ENCODE measurements at places on chromosomes 6 and 20.

- no peak for DNase-seq
Observed at GRCh38 chr6:5059036-5059896, 25.9 kb upstream of the PPP1R3G start.

DNA sequence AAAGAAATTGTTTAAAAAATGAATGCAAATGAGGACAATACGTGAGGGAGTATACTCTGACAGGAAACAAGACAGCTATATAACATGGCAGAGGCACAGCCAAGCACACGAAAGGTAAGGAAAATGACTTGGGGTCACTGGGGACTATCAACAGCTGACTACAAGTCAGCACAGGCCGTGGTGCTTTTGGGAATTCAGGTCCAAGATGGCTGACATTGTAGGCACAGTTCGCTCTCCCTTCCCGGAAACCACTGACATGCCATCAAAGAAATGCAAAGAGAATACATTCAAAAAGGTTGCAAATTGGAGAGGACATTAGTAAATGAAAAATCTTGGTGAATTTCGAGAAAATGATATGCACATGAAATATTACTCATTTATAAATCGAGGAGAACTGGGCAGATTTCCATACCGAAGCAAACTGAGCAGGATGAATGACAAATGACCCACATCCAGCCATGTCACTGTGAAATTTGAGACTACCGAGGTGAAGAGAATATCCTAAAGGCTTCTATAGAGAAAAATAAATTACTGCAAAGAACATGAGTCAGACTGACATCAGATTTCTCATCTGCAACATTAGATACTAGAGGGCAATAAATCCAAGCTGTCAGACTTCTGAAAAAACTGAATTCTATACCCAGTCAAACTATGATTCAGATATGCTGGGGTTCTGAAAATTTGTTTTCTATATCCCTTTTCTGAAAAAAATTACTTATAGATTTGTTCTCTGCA, 391.1 kb downstream of the BTBD9 start:
- DNase-seq, result no peak

GRCh38 chr6:34236131-34236442, 586 bp upstream of the HMGA1 start:
- DNase-seq, result no peak

GRCh38 chr6:157675831-157676230, 147.2 kb upstream of the SNX9 start:
- no peak for DNase-seq

DNA sequence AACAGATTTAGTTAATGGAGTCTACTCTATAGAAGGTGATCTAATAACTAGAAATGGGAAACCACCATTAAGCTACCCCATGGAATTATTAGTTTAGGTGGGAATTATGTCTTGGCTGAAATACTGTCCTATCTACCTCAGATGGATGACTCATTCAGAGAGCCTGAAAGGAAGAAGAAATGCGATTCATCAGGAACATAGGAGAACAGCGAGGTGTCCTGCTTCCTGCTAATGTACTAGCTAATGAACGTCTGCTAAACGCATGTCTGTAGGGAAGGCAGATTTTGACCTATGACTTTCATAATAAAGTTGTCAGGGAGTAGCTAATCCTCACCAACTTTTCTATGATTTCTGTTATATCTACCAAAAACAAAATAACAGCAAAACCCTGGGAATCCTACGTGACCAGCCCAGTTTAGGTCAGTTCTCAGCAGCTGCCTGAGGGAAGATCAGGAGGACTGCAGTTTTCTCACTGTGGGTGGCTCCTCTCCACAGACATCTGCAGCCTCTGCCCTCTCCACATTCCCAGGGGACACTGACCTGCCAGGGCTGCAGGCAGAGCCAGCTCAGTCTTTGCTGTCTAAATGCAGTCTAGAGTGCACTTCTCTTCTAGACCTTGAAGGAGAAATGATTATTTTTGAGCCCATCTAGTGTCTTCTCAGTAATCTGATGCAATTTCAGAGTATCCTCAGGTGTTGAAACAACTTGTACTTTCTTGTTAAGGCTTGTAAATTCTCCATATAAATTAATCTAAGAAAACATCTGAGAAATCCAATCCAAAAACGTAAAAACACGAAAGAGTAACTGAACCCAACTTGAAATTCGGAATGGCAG, 18.1 kb upstream of the SFT2D1 start:
- DNase-seq, result no peak

DNA sequence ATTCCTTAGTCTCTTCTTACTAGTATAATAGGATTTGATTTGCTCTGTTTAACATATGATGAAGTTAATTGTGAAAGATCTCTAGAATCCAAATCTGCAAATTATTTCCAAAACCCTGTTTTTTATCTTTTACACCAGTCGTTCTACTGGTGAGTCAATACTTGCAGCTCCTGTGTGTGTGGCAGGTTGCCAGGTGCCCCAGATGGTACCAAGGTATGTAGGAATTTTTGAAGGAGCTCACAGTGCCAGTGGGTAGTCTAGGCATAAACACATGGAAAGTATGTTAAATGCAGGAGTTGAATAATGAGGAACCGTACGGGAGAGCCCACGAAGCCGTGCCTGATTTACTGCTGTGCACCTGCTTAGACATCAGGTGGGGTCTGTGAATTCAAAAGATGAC, 192.2 kb downstream of the FARS2 start:
- no peak for DNase-seq

- DNase-seq, result no peak
Observed at GRCh38 chr20:8974009-8974708, 94.7 kb upstream of the PLCB4 start.

DNA sequence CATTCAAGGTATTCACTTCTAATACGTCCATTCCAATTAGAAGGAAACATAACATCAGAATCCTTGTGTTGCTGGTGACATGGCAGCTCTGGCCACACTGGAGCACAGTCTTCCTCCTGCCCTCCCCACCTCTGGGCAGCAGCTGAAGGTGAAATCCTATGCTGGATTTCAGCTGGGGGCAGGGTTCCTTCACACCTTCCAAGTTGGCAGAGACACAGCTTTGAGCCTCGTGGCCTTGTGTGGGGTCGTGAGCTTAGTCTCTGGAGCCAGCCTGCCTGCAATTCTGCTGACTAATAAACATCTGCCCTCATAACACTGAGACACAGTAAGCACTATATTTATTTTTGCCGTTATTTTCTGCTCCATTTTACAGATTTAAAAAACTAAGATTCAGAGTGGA, 218.9 kb upstream of the RIN2 start:
- no peak for DNase-seq

DNA sequence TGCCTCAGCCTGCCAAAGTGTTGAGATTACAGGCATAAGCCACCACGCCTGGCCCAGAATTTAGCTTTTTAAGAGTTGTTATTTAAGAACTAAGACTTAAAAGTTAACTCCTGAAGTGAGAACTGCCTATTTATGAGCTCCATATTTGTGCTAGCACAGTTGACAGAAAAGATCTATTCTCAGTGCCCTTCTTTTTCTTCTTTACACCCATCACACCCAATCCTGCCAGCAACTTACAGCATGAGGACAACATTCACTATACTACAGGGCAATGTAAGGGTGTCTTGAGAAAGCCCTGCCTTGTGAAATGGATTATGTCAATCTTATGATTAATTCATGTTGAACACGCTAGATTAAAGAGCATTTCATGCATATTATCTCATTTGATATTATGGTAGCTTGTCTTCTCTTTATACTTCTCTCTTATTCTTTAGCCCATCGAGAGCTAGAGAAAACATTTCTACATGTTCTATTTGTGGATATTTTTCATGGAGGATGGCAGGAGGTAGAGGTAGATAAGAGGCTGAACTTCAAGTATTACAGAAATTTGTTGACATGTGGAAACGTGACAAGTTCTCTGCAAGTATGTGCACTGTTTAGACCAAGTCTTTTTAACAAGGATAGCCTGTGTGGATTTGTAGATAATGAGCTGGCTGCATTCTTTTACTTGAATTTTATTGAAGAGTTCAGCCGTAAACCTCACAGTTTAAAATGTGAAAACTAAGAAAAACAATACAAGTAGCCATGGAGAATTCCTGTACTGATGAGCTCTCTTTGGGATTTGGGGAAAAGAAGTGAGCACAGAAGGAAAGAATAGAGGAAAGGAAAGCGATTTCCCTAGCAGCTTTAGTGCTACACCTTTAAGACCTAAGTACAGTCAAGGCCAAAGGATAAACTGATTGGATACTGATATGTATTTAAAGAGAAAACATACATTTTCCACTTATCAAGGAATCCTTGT, 212.2 kb downstream of the ARHGAP18 start:
- no peak for DNase-seq

- DNase-seq, result no peak
Observed at GRCh38 chr20:35301426-35301825, 9.2 kb upstream of the FAM83C start.

DNA sequence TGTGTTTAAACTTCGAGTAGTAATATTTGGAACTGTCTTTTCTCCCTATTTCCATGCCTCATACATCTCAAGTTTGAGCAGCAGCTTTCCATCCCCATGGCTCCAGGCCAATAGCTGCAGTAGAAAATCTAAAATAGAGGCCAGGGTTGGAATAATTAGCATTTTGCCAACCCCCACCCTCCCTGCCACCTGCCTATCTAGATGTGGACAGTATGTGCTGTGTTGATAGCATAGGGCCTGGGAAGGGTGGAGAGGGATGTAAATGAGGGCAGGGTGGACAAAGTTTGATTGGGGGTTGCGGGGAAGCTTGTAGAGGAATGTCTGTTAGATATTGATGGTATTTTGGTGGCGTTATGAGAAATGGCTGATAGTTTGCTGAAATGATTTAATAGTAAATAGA, 5.6 kb downstream of the TOP1 start:
- DNase-seq, result no peak

DNA sequence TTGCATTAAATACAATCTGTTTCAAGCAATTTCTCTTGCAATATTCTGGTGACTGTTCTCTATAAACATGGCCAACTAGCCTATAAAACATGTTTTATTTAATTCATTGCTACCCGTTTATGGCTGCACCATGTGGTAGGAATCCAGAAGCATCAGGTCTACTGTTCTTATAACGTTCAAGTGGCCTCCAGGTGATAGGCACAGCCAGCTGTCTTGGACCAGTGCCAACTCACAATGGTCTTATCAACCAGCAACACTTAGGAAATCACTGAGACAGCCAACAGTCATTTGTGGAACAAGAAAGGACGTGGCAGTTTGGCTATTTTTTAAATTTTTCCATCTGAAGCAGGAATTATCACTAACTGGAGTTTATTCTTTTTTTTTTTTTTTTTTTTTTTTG, 193.6 kb downstream of the NKAIN2 start:
- no peak for DNase-seq

- no peak for DNase-seq
Observed at GRCh38 chr6:24353861-24354260, 4.0 kb downstream of the DCDC2 start.

DNA sequence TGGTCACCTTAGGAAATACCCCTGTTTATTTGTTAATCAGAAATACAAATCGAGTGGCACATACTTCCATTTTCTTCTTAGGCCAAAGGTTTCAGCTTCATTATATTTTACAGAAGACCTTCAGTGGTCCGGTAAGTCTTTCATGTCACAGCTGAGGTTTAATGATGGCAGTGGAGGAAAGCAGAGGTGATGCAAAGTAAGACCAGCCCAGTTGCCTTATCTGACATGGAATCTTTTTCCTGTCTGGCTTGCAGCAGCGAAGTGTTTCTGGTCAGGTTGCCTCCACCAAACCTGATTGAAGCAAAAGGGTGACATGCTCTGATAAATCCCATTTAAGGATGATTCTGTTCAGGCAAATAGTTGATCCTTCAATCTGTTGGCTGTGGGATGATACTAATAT, 100.0 kb downstream of the PRDM1 start:
- DNase-seq, result no peak

GRCh38 chr6:137754366-137754765, 112.7 kb upstream of the TNFAIP3 start:
- DNase-seq, result no peak

DNA sequence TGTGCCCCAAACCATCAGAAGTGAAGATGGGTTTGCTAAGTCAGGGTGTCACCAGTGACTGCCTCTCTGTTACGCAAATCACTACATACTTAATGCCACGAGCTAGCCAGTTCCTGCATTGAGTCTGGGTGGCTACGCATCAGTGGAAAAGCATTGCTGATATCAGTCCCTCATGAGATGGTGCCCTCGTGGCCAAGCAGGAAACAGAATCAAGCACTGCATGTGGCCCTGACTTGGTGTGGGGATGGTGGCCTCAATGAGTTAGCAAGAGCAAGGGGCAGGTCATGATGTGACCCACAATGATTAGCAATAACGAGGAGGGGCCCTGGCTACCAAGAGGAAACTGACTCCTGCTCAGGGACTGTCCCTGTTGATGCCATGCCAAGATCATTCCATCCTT, 51.6 kb upstream of the FNDC1 start:
- no peak for DNase-seq

DNA sequence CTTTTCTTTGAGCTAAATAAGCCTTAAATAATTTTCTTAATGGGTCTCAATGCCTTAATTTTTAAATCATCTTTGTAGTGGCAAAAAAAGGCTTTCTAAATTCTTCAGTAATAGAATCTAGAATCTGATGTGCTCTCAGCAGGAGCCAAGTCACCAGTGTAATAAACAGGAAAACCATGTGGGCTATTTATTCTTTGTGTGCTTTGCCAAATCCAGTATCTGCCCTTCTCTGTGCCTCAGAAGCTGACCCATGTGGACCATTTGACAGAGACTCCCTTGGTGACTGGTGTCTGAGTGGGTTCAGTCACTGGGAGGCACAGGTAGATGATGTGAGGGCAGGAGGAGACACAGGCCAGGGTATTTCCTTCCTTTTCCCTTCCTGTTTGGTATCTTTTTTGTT, 152.9 kb downstream of the PAK5 start:
- DNase-seq, result no peak

DNA sequence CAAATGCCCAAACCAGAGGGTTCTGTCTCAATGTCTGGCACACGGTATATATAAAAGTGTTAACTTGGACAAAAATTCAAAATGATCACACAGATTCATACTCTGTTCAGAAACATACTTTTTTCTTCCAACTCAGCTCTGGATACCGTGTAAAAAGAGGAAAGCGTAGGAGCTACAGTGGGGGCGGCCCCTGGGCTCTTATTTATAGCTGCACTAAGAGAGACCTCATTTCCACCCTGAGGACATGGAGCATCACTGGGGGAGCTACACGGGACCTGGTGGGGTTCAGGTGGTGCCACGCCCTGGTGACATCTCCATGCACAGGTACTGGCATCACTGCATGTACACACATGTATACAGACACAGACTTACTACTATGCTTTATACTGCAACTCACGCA, 185.9 kb upstream of the FOXQ1 start:
- DNase-seq, result no peak

DNA sequence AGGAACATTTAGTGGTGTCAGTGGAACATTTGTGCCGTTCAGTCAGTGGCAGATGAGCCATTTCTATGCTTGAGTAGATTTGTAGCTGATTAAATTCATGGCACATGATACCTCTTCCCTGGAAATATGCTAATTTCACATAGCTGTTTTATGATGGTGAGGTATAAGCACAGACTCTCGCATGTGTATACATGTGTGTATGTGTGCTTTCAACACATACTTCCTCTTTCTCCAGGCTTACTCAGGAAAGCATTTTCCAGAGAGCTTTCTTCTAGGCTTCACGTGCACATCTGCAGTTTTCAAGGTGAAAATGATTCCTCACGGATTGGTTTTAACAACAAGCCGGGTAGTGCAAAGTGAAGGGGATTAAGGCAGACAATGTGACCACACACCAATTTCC, 396.5 kb downstream of the HDGFL1 start:
- no peak for DNase-seq
